ENCODE measurements at places on chromosomes 6 and 20.

- DNase-seq, result no peak
These were observed 10.6 kb upstream of the DLK2 start for GRCh38 chr6:43465948-43466347.

GRCh38 chr6:92577077-92577719, 842.2 kb downstream of the EPHA7 start:
- no peak for DNase-seq

- no peak for DNase-seq
These were observed 10.7 kb upstream of the TLDC2 start for GRCh38 chr20:36865076-36865860.

- peak; percentile 69 for DNase-seq
These were observed 17.9 kb upstream of the ARMC12 start for GRCh38 chr6:35718911-35719381.

GRCh38 chr6:43744491-43744890, 25.5 kb upstream of the VEGFA start:
- DNase-seq, result no peak

DNA sequence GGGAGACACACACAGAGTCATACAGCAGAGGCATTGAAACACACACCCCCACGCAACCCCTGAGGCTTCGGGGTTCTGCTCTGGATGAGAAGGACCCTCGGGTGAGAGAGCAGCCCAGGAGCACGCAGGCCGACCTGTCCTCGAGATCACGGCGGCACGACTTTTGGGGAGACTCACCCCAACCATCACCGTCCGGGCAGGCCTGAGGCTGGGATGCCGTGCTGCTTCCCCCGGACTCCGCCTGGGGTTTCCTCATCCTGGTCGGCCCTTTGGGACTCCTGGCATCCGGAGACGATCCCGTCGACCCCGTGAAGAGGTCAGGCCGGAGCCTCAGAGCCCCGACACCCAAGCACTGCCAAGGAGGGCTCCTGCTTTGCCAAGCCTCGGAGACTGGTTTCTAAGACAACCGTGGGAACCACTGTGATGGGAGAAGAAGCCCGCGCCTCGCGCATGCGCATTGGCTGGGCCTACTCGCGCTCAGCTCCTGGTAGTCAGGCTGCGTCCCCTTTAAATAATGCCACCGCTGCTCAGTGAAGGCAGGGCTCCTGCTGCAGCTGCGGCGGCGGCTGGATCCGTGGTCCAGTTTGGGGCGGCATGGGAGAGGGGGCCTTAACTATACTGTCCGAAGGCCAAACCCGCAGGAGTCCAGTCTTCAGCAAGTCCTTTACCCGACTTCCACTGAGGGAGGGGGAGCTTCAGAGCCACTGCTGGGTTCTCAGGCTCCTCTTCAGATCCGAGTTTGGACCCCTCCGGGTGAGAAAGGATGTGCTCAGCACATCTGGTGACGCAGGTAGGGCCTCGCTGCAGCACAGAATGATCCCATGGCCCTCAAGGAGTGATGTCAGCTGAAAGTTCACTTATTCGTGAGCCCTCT, 171.4 kb upstream of the ZNF337 start:
- DNase-seq, result peak; percentile 81

DNA sequence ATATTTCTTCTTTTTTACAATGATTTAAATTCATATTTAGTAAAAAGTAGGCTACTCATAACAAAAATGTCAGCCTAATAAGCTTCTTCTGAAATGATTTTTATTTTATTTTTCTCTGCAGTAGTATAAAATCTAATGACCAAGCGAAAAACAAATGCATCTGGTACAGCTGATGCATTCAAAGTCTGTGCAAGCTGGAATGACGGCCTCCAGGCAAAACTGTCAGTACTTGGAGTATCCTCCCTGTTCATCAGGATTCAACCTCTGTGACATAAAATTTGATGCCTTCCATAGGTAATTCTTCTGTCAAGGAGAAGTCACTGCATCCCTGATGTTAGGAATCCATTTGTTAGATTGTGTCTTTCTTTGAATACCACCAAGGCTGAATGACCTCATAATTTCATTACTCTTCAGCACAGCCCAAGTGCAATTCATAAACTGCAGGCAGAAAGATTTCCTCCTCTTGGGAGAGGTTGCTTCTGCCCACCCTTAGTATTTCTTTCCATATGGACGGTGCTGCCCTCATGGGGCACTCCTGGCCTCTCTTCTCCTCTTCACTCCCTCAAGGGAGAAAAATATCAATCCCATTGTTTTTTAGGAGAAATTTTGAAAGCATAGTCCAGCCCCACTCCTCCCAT, 146.4 kb upstream of the STXBP5 start:
- DNase-seq, result no peak
